ENCODE measurements at places on chromosomes 1 and 21.

- no peak for DNase-seq
- H3K4me3 ChIP-seq = no peak overlapping the region
- no peaks in the 10 kb centered on the region for H3K36me3 ChIP-seq
These were observed 6.1 kb upstream of the PSEN2 start for GRCh38 chr1:226864311-226864710.

- peaks cover 8% of the 10 kb centered on the region for H3K4me1 ChIP-seq
- peak overlapping the region; percentile 48 for H3K27ac ChIP-seq
- peak overlapping the region; percentile 65 for H3K4me3 ChIP-seq
- H3K36me3 ChIP-seq = no peaks in the 10 kb centered on the region
These were observed 30.8 kb upstream of the RPTN start for GRCh38 chr1:152189657-152190442.

GRCh38 chr1:211113566-211113965 lies 20.4 kb downstream of the KCNH1 start:
- H3K36me3 ChIP-seq = no peaks in the 10 kb centered on the region
- DNase-seq = no peak
- H3K27ac ChIP-seq = no peak overlapping the region
- H3K4me3 ChIP-seq = no peak overlapping the region
- no peaks in the 10 kb centered on the region for H3K4me1 ChIP-seq

DNA sequence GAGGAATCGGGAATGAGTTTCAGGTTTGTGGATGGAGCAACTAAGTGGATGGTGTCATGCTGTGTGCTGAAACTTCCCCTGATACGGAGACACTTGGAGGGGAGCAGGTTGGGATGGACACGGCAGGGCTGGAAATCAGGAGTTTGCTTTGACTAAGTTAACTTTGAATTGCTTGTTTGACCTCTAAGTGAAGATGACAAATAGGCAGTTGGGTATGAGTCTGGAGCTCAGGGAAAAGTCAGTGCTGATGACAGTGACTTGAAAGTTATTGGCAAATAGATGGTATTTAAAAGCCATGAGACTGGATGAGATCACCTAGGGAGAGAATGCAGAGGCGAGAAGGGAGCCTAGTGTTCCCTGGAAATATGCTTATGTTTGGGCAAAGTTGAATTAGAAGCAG lies 12.8 kb upstream of the ZSCAN20 start:
- H3K27me3 ChIP-seq = peaks cover 5% of the 10 kb centered on the region
- no peak overlapping the region for H3K4me3 ChIP-seq
- no peak for DNase-seq
- H3K36me3 ChIP-seq = no peaks in the 10 kb centered on the region
- peaks cover 3% of the 10 kb centered on the region for H3K4me1 ChIP-seq

DNA sequence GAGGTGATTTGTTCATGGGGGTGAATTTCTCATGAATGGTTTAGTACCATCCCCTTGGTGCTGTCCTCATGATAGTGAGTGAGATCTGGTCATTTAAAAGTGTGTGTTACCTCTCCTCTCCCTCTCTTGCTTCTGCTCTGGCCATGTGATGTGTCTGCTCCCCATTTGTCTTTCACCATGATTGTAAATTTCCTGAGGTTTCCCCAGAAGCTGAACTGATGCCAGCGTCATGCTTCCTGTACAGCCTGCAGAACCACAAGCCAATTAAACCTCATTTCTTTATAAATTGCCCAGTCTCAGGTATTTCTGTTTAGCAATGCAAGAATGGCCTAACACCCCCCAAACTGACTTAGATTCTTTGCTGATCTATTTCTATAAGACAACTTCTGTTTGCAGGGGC lies 249.4 kb upstream of the B3GALT2 start:
- H3K27me3 ChIP-seq = no peaks in the 10 kb centered on the region
- no peak for DNase-seq
- peaks cover 6% of the 10 kb centered on the region for H3K4me1 ChIP-seq
- no peak overlapping the region for H3K27ac ChIP-seq
- no peak overlapping the region for H3K4me3 ChIP-seq
